ENCODE measurements at places on chromosomes 1 and 21.

DNA sequence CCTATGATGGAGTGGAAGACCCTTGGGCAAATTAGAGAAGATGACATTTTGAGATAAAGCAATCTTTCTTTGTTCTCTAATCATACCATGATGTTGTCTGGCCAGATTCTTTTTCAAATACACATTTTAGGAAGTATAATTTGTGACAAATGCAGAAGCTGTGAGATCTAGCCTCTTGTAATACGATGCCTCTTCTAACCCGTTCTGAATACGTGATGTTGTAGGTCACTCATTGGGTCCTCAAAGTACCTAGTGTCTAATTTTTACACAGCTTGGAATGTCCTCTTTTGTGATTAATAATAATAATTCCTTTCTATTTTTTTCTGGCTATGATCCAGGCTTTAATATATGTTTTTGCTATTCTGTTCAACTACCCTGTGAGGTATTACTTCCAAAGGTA lies 502.7 kb downstream of the NUF2 start:
- no peak for DNase-seq

DNA sequence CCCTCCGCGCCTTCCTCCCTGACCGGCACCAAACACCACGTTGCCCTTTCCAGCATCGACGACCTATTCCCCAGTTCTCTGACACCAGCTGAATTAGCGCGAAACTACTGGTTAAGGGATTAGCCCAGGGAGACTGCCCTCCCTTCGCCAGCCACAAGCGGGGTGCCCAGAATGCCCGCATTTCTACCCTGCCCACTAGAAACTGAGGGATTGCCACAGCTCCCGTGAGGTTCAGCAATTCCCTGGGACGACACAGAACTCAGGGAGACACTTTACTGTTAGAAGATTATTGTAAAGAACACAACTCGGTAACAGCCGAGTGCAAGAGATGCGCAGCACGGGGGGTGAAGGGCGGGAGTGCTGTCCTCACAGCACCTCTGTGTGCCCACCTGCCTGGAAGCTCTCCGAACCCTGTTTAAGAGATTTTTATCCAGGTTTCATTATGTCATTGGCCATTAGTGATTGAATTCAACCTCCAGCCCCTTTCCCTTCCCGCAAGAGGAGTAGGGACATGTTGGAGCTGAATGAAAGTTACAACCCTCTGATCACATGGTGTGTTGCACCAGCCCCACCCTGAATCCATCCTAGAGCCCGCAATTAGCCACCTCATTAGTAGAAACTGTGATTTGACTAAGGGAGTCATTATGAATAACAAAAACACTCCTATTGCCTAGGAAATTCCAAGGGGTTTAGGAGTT lies 15.8 kb upstream of the RIPPLY3 start:
- DNase-seq = no peak

DNA sequence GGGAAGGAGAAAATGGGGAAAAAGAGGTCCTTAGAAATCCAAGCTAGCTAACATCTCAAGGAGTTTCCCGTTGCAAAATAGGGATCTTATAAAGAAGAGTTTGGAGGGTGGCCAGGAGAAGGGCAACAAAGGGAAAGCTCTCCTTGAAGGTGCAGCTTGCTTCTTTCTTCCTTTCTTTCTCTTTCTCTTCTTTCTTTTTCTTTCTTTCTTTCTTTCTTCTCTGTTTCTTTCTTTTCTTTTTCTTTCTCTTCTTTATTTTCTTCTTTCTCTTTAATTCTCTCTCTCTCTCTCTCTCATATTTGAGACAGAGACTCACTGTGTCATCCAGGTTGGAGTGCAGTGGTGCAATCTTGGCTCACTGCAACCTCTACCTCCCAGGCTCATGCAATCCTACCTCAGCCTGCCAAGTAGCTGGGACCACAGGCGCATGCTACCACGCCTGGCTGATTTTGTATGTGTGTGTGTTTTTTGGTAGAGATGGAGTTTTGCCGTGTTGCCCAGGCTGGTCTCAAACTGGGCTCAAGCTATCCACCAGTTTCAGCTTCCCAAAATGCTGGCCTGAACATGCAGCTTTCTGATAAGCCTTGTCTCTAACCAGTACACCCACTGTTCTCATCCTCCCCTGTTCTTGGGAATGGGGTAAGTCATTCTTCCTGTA lies 44.4 kb downstream of the RNF11 start:
- DNase-seq = no peak

GRCh38 chr1:65691972-65692371 lies 100.7 kb upstream of the PDE4B start:
- DNase-seq = no peak

DNA sequence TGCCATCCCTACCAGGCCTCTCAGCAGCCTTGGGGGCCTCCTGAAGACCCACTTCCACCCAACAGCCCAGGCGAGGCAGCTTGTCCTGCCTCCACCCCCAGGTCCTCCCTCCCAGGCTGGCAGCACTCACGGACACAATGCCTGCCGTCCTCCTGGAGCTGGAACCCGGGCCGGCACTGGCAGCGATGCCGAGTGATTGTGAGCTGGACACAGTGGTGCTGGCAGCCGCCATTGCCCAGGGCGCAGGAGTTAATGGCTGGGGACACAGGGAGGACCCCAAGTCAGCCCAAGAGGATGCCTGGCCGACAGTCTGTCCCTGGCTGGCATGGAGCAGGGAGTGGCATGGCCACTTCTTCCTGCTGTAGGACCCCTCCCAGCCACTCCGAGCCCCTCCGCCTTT lies 60.8 kb downstream of the ARHGEF16 start:
- no peak for DNase-seq

All from T-helper 9 cell (primary cell).